ENCODE measurements at places on chromosomes 5 and 9.

DNA sequence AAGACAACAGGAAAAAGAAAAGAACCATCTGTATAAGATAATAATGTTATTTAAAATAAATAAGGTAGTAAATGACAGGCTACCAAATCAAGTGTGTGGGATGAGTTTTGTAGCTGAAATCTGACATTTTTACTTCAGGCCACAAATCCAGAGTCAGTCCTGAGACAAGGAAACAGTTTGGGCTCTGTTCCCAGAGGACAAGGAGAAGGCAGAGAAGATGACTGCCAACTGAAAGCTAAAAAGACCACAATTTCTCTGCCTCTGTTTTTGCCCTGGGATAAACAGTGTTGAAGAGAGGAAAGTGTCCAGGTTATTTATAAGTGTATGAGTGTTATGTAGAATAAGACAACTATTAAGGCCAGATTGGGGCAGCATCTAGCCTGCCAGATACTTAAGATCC, 180.5 kb downstream of the NFIB start:
- DNase-seq = no peak

GRCh38 chr5:99721506-99721905, 792.7 kb upstream of the CHD1 start:
- no peak for DNase-seq

DNA sequence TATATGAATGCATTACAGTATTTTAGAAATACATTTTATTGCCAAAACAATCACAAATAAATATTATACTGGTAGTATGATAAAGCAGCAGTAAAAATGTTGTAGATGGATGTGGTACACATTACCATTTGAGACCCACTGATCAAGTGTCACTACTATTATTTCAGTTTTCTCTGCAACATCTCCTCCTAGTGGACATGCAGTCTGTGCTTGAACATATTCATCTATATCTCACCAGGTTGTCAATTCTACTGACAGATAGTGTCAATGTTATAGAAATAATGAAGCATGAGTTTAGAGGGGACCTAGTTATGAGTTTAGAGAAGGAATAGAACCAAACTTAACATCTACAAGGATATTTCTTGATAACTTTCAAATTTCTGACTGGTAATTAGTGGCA, 39.2 kb upstream of the ELOVL7 start:
- no peak for DNase-seq

- no peak for DNase-seq
Observed at GRCh38 chr5:138369261-138369660, 16.8 kb downstream of the KDM3B start.

GRCh38 chr9:21172156-21172555, 5.7 kb upstream of the IFNA21 start:
- DNase-seq = no peak

GRCh38 chr5:139306197-139306596, 12.7 kb downstream of the MATR3 start:
- no peak for DNase-seq

- no peak for DNase-seq
Observed at GRCh38 chr5:148909766-148910165, 83.4 kb downstream of the ADRB2 start.

DNA sequence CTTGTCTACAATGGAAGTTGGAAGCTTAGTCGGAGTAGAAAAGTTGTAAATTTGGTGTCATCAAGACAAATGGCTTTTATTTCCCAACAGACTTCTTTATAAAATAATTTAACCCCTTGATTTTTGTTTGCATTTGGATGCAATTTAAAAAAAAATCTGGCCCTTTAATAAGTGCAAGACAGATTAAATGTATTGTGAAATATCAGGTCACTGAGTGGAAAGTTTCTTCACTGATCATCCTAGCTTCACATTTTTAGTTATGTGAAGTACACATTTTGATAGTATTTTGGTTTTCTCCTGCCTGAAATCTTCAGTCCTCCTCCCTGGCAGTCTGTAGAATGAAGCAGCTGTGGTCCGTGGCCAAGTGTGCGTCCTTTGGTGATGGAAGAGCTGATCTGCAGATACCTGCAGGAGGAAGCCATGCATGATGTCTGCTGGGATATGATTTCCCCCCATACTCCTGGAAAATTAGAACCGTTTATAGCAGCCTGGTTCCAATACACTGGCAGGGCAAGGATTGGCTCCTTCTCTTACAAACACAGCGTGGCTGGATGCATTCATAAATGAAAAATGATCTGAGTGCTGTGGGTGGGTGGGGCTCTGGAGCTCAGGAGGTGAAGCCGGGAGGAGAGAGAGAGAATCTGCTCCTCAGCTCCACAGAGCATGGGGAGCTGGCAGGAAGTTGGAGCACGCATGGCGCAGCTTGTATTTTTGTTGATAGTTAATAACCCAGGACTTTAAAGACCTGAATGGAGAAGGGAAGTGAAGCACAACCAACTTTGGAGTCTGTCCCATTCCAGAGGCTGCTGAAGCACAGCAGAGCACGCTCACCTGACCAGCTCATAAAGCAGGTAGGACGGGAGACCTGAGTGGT, 238.4 kb downstream of the GOLPH3 start:
- DNase-seq = no peak

GRCh38 chr9:80866121-80866520, 823.2 kb downstream of the TLE1 start:
- no peak for DNase-seq

DNA sequence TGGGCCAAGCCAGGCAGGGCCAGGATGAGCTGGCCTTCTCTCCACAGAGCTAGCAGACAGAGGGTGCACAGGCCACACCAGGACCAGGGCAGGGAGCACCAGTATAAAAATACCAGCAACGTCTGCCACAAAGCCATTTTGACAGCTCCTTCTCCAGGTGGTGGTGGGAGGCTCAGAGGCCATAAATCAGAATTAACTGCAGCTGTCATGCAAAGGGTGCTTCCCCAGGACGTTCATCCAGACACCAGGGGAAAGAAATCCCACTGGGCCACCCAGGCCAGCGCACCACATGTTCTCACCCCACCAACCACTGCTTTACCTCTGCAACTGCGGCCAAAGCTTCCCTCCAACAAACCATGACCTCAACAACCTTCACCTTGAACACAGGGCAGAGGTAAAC, 403.7 kb upstream of the TRPC7 start:
- no peak for DNase-seq

GRCh38 chr5:37400501-37400900, 21.4 kb downstream of the WDR70 start:
- DNase-seq = no peak

DNA sequence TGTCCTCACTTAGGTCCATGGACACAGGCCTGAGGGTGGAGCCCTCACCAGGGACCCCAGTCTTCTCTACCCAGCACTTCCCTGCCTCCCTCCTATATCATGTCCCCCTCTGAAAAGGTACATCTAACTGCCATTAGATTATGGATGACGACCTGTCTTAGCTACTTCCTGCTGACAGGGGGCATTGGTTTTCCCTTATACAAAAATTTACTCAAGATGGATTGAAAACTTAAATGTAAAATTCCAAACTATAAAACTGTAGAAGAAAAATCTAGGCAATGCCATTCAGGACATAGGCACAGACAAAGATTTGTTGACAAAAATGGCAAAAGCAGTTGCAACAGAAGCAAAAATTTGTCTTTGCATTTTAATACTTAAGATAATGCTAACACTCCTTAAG, 623.2 kb upstream of the FAM174A start:
- no peak for DNase-seq

DNA sequence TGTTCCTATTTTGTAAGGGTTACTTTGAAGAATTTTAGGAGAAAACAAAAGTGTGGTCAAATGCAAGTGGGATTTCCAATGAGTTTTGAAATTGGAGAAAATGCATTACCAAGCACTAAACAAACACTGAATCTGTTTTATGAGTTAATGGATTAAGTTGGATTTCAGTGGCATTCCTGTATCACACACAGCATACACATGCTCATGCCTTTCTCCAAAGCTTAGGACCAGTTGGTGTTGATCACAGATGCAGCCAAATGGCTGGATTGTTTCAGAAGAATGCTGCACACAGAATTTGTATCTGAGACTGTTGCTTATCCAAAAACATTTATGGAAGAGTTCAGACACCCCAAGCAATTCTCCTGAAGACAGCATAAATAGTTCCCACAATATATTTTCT, 611.1 kb downstream of the ACTL7B start:
- DNase-seq = no peak

DNA sequence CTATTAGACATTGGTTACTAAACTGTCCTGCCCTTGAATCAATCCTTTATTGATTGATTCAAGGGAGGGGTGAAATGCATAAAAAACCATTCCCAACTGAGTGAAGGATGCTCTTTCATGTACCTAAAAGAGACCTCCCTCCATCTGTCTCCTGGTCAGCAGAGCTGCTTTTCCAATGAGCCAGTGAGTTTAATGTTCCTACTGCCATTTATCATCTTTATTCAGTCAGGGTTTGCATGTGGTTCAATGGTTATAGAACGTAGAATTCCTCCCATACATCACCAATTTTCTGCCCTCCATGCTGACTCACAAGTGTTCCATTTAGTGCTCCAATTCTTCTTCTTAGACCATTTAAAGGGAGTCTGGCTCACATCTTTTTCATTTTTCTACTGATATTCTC, 199.1 kb upstream of the PCSK5 start:
- no peak for DNase-seq

GRCh38 chr5:116271446-116272025, 186.7 kb downstream of the COMMD10 start:
- no peak for DNase-seq

DNA sequence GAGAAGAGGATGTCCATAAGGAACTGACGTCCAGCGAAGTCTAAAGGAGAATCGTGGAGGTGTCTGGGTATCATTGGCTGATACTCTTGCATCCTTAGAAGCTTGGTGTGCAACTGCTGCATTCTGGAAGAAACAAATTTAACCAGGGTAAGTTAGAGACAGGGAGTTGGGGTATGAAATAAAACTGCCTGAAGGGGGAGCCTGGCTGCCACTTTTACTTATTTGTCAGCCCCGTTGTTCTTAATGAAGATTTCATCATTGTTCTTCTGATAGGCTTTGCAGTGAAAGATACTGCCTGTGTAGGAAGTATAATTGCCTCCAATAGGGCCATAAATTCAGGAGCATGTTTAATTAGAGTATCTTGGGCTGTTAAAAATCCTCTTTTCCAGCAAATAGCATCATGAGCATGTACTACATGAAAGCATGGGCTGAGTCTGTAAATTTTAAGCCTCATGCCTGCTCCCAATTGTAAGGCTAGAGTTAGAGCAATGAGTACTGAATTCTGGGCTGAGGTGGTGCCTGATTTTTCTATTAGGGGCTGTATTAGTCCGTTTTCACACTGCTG, 1264.5 kb upstream of the ACO1 start:
- no peak for DNase-seq

- no peak for DNase-seq
Observed at GRCh38 chr5:163496286-163496685, 9.1 kb upstream of the MAT2B start.

- DNase-seq = no peak
Observed at GRCh38 chr9:89436963-89437625, 60.8 kb downstream of the SEMA4D start.

GRCh38 chr5:87541033-87541432, 128.3 kb upstream of the CCNH start:
- DNase-seq = peak; percentile 81

GRCh38 chr5:154653764-154654485, 101.3 kb upstream of the LARP1 start:
- DNase-seq = no peak

DNA sequence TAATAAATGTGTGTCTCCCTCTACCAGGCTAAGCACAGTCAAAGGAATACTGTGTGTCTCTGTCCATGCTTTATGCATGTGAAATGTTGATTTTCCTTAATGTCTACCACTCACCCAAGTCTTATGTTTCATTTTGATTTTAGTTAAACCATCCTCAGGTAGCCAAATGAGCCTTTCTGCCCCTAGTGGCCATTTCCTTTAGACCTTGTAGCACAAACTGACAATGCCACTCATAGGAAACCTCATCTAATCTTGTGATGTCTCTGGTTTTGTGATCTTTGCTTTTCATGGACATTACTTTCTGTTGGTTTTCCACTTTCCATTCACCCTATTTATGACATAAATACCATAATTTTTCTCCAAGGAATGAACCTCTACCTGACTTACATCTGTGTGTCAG, 820.8 kb downstream of the MAT2B start:
- DNase-seq = no peak

DNA sequence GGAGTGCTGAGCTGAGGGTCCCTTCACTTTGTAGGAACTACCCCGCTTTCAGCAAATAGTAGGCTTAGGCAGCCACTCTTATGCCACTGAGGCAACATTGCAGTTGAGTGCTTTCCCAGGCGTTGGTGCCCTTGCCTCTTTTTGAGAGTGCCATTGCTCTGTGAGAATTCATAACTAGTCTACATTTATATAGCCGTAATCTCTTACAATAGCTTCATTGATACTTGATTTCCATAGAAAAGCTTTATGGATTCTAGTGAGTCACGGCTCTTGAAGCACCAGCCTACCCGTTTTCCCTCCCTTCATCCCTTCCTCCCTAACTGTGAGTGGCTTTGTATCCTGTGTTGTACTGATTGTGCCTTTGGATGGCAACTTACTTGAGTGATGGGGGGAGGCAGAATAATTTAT, 283.9 kb downstream of the AOPEP start:
- no peak for DNase-seq

DNA sequence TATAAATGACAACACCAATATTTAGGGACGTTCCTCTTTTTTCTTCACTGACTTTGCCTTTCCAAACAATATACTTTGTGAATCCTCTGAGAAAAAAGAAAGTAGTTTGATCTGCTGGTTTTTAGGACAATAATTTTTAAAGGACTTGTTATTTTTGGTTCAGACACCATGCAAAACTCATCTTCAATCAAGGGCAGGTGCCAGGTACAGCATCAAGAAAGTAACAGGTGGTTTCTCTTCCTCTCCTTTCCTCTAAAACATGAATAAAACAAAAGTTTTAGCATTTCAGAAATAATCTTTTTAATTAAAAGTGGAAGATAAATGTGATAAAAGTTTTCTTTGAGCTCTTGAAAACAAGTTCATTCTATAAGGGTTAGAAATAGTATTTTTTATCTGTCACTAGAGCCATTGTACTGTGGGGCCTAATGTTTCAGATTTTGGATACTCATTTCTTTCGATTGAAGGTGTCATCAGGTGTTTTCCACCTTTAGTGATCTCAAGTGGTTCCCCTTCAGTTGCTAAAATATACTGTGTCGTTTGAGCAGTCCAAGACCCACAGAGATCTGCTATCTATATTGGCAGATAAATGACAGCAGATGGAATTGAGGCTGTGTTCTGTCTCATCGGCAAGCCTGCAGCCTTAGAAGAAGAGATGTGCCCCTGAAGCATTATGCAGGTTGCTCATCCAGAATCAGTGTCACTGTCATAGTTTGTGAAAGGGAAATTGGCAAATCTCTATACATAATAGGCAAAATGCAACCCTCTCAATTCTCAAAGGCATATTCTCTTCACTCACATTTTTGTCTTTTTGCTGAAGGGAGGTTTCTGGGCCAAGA, 499.7 kb downstream of the PDE4D start:
- no peak for DNase-seq

DNA sequence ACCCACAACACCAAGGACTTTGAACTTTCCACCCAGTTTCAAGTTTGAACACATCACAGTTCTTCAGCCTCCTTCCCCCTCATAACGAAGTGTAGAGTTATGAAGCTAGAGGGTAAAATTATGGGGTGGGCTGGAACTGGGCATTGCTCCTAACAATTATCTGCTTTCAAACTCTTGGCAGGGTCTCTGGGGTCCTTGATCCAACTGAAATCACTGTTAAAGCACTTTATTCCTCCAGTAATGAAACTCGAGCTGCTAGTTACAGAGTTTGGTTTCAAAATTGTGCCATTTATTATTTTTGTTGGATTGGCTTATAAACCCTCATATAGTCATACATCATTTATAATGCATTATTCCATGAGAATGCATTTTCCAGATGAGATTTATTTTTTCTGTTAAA, 158.5 kb downstream of the RGS3 start:
- no peak for DNase-seq
